ENCODE measurements at places on chromosomes 6 and 20.

DNA sequence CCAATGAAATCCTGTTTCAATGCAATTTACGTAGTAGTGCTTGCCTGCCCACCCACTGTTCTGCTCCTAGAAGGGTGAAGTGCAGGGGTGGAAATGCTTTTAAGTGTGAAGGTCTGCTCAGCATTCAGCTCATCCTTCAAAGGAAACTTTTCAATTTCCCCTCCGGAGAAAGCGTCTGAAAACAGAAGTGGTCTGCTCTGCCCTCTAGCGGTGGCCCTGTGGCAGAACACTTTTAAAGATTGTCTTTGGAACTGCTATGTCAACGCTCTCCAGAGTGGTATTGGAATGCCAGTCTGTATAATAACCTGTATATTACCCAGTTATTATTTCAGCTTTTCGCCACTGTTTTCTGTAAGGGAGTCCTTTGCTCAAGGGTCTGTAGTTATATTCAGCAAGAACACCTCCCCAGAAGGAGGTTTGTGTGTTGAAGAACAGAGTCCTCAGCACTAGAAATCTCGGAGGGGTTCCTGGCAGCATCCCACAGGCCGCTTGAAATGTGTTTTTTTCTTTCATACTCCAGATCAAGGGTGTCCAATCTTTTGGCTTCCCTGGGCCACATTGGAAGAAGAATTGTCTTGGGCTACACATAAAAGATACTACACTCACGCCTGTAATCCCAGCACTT lies 63.1 kb upstream of the KLHL31 start:
- DNase-seq: peak; percentile 62

DNA sequence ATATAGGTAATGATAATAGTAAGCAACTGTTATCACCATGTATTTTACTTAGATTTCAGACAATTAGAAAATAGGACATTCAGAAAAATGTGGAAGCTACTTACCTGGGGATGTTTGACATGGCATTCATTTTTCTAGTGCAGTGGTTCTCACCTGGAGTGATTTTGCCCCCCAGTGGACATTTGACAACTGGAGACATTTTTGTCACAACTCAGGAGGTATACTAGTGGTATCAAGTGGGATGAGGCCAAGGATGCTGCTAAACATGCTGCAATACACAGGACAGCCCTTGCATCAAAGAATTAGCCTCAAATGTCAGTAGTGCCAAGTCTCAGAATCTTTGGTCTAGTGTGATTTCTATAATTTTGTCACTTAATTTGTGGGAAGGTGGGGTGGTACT lies 36.1 kb downstream of the NUS1 start:
- DNase-seq: peak; percentile 4

GRCh38 chr20:61159957-61160686 lies 91.9 kb upstream of the CDH4 start:
- DNase-seq: no peak

- peak; percentile 46 for DNase-seq
Observed at GRCh38 chr6:42555477-42556457, 8.1 kb upstream of the UBR2 start.

DNA sequence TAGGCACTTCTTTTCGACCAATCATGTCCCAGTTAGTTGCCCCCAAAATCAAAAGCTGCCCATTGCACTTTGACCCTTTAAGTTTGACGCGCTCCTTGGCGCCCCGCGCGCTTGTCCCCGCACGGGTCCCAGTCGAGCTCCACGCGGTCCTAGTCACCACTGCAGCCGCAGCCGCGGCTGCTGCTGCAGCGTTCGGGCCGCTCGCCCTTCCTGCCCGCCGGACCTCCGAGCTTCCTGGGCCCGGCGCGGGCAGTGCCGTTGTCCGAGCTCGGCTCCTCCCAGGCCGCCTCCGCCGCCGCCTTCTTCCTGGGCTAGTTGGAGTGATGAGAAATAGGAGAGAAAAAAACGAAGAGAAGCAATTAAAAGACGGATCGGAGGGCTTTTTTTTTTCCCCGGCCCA lies 185.7 kb upstream of the COL21A1 start:
- no peak for DNase-seq

GRCh38 chr6:95576218-95576997 lies 927 bp upstream of the MANEA start:
- no peak for DNase-seq

DNA sequence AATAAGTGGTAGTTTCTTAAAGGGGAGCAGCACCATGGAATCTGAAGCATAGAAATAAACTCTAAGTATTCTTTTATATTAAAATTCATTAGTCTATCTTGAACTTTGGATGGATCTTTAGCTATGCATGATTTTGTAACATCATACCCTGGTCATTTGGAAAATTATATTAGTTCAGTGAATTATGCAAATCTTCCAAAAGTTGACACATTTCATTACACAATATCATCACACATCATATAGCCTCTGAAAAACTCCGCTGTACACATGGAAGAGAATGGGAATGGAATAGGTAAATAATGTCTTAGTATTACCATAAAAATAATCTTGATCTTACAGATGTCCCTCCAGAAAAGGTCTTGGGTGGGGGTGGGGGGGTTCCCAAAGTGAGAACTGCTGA lies 96.1 kb downstream of the ATXN1 start:
- no peak for DNase-seq

DNA sequence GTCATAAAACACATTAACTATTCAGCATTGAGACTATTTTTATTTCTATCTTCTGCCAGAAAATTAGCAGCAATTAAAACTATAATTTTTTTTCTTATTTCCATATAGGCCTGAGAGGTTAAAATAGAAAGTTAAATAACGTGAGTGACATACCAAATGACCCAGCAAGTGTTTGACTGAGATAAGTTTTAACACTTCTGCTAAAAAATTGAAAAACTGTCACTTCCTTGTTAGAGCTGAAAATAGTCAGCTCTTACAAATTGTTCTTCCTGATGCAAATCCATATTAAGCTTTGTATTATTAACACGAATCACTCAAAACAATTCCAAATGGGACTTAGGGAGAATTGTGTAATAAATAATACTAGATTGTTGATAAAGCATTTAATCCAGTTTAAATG lies 26.5 kb upstream of the STX11 start:
- no peak for DNase-seq

DNA sequence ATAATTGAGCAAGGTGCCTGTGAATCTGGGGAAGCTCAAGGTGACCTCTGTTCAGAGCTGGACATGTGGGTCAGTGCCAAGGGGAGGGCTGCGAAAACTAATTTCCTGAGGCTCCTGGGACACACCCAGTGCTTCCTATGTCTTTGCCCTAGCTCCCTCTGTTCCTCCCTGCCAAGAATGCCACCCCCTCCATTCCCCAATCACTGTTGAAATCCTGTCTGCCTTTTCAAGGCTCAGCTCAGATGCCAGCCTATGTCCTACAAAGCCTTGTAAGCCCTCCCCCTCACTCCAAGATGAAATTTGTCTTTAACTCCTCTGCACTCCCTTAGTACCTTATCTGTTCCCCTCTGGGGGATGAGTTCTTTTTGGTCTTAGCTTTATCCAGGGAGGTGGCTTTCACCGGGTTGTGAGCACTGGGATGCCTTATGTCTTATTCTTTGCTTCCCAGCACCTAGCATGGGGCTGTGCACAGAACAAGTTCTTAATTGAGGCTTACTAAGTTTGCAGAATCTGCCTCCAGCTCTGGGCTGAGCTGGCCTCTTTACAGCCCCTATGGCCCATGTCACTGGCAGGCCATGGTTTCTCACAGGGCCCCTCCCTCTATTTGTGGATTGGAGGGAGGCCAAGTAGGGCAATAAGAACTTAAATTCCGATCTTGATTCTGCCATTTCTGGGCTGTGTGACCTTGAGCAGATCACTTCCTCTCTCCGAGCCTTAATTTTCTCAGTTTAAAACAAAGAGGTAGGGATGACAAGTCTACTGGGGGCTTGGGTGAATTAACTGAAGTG lies 51.5 kb upstream of the EPB41L1 start:
- DNase-seq: no peak

DNA sequence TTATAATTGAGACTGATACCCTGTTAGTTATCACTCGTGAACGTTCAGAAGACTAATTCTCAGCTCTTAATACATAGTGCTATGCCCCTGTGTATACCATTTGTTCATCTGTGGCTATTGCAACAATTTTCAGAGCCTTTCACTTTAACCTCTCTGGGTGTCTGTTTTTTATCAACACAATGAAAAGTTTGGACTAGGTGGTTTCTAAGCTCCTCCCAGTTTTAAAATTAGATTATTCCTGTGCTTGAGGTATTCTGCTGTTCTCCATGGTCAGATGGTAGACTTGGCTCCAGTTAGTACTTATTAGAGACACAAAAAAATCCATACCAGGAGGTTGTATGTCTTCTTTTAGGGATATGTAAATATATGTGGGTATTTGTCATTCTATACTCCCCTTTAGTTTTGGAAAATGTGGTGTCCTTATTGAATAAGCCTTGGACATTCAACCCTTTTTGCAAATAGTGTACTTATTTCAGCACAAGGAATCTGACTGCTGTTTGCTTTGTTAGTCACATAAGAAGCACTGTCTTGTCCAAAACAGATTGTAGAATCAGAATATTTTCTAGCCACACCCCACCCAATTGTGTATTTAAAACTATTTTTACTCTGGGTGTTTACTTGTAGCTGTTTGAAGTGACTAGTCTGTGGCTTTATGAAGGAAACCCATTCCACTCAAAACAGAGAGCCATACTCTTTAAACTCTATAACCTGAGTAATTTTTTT lies 2.0 kb upstream of the COL10A1 start:
- no peak for DNase-seq

- no peak for DNase-seq
Observed at GRCh38 chr6:125198398-125198937, 44.9 kb downstream of the TPD52L1 start.

GRCh38 chr6:52301326-52301725 lies 16.8 kb upstream of the MCM3 start:
- DNase-seq: no peak

DNA sequence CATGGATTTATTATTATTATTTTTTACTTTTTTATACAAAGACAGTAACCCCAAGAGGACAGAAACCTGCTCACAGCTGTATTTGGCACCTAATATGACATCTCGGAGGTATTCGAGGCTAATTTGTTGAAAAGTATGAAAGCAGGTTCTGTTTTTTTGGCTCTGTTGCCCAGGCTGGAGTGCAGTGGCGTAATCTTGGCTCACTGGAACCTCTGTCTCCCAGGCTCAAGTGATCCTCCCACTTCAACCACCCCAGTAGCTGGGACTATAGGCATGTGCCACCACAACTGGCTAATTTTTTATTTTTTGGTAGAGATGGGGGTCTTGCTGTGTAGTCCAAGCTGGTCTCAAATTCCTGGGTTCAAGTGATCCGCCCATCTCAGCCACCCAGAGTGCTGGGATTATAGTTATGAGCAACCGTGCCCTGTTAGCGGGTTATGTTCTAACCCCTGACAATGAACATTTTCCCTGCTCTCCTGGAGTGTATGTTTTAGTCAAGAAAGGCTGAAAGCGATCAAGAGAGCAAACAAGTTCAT lies 53.7 kb upstream of the ZNF217 start:
- no peak for DNase-seq

DNA sequence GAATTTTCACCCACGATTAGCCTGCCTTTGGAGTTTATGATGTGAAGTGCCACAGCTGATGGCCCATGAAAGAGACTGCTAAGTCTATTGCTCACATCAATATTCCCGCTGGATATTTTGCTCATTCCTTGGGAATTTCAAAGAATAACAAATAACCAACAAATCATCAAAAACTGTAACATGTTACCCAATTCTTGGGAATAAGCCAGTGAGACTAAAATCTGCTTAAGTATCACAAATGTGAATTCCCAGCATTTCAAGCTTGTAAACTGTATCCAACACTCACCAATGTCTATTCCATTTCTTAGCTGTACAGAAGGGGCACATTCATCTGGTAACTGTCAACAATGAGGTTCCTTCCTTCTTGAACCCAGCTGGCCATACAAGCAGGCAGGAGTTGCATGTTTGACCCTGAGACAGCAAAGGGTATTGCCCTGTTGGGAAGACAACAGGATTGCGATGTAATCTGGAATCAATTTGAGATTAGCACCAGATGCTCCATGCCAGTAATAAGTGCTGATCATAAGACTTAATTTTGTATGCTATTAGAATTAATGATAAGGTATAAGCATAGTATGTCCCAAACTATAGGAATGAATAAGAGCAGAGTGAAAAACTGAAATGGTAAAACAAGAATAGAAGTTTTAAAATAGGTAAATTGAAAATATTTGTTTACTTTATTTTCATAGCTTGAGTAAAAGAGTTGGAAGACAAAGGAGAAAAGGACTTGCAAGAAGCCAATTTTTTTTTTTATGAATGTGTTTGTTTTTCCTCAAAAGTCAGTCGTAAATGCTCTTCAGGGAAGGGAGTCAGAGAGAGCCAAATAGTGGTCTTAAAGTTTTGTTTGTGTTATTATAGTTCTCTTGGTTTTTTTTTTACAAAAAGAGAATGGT lies 58.8 kb downstream of the RSPO3 start:
- DNase-seq: no peak

DNA sequence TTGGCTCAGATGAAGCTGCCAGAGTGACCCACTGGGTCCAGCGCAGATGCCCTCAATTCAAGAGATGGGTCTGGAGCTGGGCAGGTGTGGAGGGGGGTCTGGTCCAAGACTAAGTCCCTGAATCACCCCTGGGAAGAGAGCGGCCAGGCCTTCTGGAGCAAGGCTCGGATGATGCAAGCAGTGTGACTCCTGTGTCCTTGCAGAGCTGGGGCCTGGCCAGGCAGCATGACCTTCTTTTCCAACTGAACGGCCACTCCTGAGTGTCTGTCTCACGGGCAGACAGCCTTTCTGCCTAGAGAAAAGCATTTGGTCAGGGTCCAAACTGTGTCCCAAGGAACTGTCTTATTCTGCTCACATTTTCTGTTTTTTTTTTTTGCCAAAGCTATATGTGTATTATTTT lies 42.6 kb upstream of the FNDC1 start:
- no peak for DNase-seq

GRCh38 chr6:168609914-168610490 lies 169.0 kb downstream of the SMOC2 start:
- DNase-seq: no peak

- no peak for DNase-seq
Observed at GRCh38 chr6:130034378-130035146, 16.2 kb downstream of the L3MBTL3 start.

GRCh38 chr20:33299111-33299603 lies 16.1 kb downstream of the BPIFB1 start:
- peak; percentile 95 for DNase-seq

Data from H7 (cell line).